ENCODE measurements at places on chromosomes 6 and 20.
A peak's percentile ranks its signal among the peaks of the same experiment; 100 is the strongest.

GRCh38 chr6:39653612-39654011 is 71.6 kb downstream of the KIF6 start:
- no peak for DNase-seq

DNA sequence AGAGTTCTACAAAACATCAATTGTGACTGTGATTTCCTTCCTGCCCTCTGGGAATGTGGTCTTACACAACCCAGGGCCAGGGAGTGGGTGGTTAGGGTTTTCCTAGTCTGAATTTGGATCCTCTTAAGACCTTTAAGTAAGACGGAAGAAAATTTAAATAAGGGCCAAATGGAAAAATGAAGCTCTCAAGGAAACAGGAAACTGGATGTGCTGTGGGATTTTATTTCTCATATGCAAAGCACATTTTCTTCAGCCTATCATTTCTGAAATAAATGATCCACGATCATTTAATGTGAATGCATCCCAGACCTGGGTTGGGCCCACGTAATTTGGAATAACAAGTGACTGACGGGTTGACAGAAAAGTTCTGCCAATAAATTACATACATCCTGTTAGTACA is 243.6 kb downstream of the CLIC5 start:
- DNase-seq, result no peak

- DNase-seq, result no peak
Measured at GRCh38 chr6:33290459-33290858, 1.1 kb downstream of the PFDN6 start.

- DNase-seq, result no peak
Measured at GRCh38 chr6:135346747-135347146, 150.8 kb downstream of the AHI1 start.

- no peak for DNase-seq
Measured at GRCh38 chr20:9031991-9032390, 36.9 kb upstream of the PLCB4 start.

DNA sequence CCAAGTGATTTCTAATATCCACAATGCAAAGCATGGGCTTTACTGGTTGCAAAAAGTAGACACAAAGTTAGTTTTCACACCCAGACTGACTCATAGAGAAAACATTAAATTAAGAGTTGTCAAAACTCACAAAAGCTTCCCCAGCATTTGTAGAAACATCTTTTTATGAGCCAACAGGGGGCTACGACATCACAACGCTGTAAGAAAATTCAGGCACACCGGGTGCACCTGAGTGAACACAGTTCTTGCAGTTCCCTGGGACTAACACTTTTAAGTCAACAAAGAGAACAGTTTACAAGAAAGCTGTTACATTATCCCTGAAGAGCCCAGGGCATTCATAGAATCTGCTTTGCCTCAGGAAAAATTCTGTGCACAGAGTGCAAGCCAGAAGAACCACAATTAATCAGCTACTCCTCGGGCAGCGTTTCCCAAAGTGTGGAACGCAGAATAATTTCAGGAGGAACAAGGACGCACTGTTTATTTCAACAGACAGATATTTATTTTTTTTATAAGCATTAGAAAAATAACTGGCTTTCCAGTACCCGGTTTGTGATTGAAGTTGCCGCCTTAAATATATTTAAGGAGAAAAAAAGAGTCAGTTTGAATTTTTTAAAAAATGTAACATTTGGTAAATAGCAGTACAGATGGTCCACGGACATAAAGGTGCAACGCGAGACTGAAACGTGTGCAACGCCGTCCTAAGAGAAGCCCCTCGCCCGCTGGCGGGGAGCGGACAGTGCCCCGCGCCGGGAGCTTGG is 1.2 kb downstream of the NCOA5 start:
- DNase-seq, result peak; percentile 18

- no peak for DNase-seq
Measured at GRCh38 chr20:53870426-53871315, 199.7 kb downstream of the BCAS1 start.

GRCh38 chr6:137217801-137218472 is 1.2 kb downstream of the IFNGR1 start:
- no peak for DNase-seq

DNA sequence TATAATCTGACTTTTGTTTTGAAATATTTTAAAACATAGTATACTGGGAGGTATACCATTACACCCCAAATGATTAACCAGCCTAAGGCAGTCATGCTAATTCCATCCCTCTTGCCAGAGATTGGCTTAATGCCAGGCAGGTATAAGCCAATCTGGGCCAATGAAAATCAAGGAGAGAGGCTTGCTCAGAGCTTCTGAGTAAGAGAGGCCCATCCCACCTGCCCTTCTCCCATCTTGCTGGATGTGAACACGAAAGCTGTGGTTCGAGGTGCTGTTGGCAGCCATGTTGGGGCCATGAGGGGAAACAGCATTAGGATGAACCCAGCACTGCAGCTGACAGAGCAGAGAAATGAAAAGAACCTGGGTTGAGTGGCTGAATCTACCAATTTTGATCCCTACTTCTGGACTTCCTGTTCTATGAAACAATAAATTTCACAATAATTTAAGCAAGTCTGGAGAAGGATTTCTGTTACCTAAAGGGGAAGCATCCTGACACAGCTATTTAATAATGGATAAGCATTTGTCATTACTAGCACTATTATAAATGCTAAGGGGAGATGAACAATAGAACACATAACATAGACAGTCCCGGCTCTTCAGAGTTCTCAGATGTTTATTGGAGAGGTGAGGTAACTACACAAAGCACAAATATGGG is 152.3 kb downstream of the CDC5L start:
- DNase-seq, result no peak

- no peak for DNase-seq
Measured at GRCh38 chr6:111880181-111880888, 7.1 kb upstream of the FYN start.

DNA sequence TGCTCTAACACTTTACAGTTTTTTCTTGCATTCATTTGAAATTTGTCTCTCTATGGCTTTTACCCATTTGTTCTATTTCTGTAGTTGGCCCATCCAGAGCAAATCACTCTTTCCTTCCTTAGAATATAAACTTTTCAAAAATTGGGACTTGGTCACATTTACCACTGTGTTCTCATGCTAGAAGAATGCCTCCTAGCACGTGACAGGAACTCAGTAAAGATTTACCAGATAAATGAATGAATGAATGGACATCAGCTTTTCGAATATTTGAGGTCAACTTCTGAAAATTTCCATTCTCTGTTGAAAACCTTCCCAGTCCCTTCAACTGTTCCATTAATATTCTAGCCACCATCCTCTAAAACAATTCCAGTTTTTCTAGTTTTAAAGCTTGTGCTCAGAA is 294.5 kb downstream of the CD83 start:
- DNase-seq, result no peak

- no peak for DNase-seq
Measured at GRCh38 chr6:41692730-41693129, 42.7 kb downstream of the TFEB start.

- DNase-seq, result no peak
Measured at GRCh38 chr6:24851086-24851485, 52.4 kb upstream of the ARMH2 start.

- DNase-seq, result no peak
Measured at GRCh38 chr6:46468403-46469010, 22.7 kb downstream of the RCAN2 start.

GRCh38 chr6:170221753-170222400 is 69.0 kb downstream of the DLL1 start:
- DNase-seq, result no peak

DNA sequence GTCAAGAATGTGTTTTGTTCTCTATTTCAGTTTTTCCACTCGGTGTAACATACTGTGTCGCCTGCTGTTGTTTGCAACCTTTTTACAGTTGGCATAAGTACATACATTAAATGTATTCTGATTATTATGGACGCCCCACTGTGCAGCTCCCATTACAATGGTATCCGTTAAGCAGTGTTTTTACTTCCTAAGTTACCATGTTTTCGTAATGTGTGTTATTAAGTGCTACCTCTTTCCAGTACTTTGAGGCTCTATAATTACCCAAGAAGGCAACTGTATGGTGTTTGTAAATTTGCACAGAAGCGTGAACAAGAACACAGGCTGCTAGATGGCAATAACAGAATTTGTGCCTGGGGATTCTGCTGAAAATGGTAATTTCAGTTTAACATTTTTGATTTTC is 568.0 kb upstream of the MARCKS start:
- DNase-seq, result no peak

- DNase-seq, result no peak
Measured at GRCh38 chr20:21499641-21500040, 14.2 kb downstream of the NKX2-2 start.

GRCh38 chr6:55785273-55785672 is 90.1 kb downstream of the BMP5 start:
- DNase-seq, result no peak

DNA sequence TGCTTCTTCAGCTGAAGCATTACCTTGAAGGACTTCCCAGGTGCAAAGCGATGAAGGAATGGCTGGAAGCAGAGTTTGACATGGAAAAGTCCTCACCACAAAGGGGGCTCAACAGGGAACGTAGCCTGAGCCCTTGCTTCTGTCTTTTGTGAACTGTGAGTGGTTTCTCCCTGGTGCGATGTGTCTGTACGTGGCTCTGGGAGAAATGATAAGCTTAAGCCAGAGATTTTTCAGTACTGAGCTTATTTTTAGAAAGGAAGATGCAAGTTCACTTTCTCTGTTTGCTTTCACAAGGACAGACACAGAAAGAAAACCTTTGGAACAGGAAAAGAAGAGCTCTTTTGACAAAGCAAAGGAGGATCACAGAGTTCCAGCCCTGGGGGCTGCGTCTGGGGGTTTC is 79.4 kb downstream of the DACT2 start:
- DNase-seq, result no peak

GRCh38 chr20:35111141-35111888 is 18.7 kb upstream of the TRPC4AP start:
- DNase-seq, result peak; percentile 33

DNA sequence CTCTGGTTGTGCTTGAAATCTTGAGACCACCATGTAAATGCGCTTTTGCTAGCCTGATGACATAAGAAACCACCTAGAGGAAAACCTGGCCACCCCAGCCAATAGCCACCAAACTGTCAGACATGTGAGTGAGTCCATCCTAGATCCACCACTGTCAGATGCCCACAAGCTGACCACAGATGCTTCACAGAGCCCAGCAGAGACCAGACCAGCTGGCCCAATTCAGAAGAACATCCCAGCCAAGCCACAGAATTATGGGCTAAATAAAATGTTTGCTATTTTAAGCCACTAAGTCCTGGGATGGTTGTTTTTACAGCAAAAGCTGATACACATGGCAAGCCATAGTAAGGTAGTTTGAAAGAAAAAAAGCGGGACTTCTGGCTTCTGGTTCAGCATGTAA is 425.3 kb downstream of the KIF16B start:
- no peak for DNase-seq

DNA sequence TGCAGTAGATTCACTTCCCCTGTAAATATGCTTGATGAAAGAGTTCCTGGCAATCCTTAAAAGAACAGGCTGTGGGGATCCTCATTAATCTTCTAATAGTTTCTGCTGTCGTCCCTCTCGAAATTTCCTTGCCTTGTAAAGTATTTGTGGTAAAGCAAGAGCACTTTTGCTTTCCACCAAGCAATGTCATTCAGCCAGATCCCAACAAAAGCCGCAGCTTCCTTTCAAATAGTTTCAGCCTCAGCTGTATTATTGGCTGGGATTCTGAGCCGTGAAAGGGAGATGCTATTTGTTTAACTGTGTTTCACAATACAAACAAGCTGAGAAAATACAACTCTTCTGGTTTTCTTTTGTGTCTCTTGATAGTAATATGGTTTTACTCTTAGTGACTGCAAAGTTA is 48.9 kb upstream of the EPHA7 start:
- DNase-seq, result no peak

- no peak for DNase-seq
Measured at GRCh38 chr20:4335722-4336121, 320.4 kb upstream of the RNF24 start.

- DNase-seq, result peak; percentile 22
Measured at GRCh38 chr20:46939031-46939965, 44.7 kb downstream of the EYA2 start.

DNA sequence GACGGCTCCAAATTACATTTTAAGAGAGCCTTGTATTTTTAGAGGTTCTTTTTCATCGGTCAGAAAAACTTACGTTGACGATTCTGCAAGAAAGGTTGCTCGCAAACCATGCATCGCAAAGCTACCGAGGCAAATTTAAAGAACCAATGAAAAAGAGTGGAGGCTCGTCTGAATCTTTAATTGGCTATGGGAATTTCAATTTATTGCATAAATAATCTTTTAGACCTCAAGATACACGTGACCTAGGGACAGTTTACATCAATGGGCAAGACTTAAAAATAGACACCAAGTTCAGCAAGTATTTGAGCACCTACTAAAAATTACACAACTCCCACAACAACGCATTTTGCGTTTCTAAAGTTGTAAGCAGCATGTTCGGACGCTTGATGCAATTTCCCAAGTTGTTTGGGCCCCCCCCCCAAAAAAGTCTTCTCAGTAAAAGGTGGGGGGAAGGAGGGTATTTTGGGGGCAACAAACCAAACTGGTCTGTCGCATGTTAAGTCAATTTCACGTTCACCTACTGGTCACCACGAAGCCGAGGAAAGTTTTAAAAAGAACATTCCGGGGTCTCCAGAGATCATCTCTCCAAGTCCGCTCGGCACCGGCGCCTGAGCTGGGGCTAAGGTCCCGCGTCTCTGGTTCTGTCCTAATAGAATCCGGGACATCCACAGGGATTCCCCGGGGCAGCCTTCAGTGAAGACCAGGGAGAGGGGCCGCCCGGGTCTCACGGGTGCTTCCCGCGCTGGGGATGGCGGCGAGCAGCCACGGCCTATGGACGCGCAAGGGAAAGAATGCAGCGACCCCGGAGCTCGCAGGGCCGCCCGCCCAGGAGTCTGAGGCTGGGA is 851 bp downstream of the SNX5 start:
- DNase-seq, result no peak

GRCh38 chr6:12345694-12346058 is 55.5 kb downstream of the EDN1 start:
- no peak for DNase-seq

DNA sequence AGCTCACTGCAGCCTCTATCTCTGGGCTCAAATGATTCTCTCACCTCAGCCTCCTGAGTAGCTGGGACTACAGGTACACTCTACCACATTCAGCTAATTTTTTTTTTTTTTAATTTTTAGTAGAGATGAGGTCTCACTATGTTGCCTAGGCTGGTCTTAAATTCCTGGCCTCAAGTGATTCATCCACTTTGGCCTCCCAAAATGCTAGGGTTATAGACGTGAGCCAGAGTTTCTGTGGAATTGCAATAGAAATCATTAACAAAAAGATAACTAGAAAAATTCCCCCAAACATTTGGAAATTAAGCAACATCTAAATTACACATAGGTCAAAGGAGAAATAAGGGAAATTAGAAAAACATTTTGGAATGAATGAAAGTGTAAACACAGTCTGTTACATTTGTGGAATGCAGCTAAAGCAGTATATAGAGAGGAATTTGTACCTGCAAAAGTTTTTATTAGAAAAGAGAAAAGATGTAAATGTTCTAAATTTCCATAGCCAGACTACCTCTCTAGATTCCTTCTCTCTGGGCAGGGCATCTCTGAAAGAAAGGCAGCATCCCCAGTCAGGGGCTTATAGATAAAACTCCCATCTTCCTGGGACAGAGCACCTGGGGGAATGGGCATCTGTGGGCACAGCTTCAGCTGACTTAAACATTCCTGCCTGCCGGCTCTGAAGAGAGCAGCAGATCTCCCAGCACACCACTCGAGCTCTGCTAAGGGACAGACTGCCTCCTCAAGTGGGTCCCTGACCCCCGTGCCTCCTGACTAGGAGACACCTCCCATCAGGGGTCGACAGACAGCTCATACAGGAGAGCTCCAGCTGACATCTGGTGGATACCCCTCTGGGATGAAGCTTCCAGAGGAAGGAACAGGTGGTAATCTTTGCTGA is 51.3 kb downstream of the ATRN start:
- no peak for DNase-seq

Measured in ACHN (cell line).